ENCODE measurements at places on chromosomes 2 and 18. TPM values are rescaled to one million over a fixed set of nuclear protein-coding genes. Genes with fewer than 3 reads are reported as not detected.

The ERBB4 gene
- total RNA-seq, result not detected

The SLC5A7 gene
- total RNA-seq, result not detected

The SP140L gene
- total RNA-seq, result 3.4 TPM

The XRCC5 gene
- 179 TPM for total RNA-seq

The TCF23 gene
- not detected for total RNA-seq

The MRPL53 gene
- total RNA-seq, result 149 TPM

The POTEJ gene
- total RNA-seq, result not detected

The ASPRV1 gene
- total RNA-seq, result 0.23 TPM
